ENCODE measurements at places on chromosomes 1 and 21. TPM values are rescaled to one million over a fixed set of nuclear protein-coding genes. Genes with fewer than 3 reads are reported as not detected.

GRCh38 chr1:147721716-147722115 is 38.7 kb downstream of the GJA5 start:
- no peak for DNase-seq

GRCh38 chr1:17263936-17264335 is 15.0 kb downstream of the PADI3 start:
- DNase-seq, result no peak

- no peak for DNase-seq
Measured at GRCh38 chr1:178739285-178740045, 14.4 kb downstream of the RALGPS2 start.

The FLG2 gene
- not detected for total RNA-seq
